Activated CD4-positive, alpha-beta T cell treated with anti-CD3 and anti-CD28 coated beads, Interleukin-2, amount 50 U/mL, for 4 hours (primary cell): ENCODE measurements at places on chromosomes 7 and 10.

DNA sequence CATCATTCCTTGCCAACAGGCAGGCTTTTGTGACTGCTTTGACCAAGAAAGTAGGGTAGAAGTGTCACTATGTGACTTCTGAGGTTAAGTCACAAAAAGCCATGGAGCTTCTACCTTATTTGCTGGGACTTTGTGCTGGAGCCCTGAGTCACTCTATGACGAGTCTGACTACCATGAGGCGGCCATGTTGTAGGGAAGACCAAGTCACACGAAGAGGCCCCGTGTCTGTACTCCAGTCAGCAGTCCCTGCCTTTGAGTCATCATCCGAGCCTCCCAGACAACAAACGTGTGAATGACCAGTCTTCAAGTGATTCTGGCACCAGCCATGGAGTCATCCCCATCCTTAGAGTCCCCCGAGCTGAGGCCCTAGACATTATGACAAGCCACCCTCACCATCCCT lies 3.5 kb upstream of the MYL10 start:
- no peak for DNase-seq

DNA sequence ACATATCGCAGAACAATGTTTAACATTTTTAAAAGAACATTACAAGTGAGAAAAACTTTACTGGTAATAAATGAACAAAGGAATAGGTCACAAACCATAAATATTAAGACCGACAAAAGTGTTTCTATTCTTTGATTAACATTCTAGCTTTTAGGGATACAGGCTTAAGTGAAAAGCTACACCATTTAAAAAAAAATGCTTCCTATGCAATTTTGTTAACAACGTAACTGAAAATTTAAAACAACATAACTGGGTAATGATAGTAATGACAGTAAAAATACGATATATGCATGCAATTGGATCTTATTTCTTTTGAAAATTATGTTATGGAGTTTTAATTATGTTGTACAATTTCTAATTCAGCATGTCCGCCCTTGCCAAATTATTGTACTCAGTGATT lies 49.7 kb upstream of the THSD7A start:
- DNase-seq = no peak

- no peak for DNase-seq
Observed at GRCh38 chr10:54880996-54881395, 80.0 kb upstream of the PCDH15 start.

DNA sequence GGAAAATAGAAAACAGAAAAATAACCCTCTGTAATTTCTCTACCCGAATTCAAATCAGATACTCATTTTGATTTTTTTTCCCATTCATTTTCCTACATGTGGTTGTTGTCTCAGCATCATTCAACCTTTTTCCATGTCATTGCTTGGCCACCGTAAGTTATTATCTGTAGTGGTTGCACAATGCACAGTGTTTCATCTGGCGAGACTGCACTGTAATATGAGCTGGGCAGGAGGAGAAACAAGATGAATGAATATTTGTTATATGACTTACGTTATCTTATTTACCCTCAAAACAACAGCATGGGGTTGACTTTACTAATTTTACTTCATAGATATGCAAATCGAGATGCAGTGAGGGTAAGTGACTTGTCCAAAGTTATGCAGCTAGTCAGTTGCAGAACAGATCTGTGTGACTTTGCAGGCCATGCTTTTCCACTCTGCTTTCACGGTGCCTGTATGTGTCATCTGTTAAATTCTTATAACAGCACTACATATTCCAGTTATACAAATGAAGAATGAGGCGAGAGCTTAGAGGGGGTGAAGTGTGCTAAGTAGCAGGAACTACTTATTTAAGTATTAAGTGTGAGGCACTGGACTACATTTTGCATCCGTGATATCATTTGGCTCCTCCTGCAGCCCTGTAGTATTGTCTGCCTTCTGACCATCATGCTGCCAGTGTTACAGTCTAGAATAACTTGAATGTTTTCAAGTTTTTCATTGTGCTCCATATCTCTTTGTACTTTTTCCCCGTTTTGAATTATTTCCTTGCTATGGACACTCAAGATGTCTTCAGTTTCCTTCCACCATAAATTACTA lies 56.7 kb downstream of the ZMYND11 start:
- DNase-seq = no peak

GRCh38 chr7:8278183-8278582 lies 16.2 kb upstream of the ICA1 start:
- no peak for DNase-seq

DNA sequence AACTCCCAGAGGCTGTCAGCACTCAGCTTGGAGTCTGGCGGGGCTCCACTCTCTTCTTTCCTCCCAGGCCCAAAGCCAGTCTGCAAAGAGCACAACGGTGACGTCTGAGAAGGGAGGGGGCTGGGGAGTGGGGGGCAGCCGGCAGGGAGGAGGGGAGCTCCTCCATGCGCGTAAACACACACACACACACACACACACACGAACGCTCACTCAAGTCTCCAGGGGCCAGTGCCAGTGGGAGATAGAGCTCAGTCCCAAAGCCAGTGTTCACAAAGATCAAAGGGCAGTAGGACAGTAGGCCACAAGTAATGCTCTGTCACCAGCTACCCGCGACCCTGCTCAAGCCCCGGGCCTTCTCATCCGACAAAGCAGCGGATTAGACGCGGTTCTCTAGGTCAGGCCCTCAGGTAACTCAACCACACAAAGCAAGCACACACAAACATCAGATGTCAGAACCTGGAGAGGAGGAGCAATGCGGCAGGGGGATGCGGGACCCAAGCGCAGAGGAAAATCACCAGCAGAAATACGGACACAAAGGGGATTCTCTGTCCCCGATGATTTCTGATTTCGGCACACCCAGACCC lies 19.9 kb downstream of the TCAF1 start:
- DNase-seq = no peak

DNA sequence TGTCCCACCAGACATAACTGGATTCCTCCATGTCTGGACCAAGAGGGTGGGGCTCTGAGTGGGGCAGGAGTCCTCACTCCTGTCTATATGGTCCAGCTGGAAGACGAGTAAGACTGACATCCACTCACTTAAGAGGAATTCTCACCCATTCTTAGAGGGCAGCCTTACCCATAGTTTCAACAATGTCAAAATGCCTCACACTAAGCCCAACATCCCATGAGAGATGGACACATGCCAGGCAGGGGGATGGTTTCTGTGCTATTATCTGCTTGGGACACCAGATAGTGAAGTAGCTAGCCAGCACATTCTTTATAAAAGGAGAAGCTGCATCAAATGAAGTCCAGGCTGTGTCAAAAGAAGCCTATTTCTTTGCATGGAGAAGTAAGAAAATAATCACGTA lies 4.7 kb upstream of the LANCL2 start:
- no peak for DNase-seq

DNA sequence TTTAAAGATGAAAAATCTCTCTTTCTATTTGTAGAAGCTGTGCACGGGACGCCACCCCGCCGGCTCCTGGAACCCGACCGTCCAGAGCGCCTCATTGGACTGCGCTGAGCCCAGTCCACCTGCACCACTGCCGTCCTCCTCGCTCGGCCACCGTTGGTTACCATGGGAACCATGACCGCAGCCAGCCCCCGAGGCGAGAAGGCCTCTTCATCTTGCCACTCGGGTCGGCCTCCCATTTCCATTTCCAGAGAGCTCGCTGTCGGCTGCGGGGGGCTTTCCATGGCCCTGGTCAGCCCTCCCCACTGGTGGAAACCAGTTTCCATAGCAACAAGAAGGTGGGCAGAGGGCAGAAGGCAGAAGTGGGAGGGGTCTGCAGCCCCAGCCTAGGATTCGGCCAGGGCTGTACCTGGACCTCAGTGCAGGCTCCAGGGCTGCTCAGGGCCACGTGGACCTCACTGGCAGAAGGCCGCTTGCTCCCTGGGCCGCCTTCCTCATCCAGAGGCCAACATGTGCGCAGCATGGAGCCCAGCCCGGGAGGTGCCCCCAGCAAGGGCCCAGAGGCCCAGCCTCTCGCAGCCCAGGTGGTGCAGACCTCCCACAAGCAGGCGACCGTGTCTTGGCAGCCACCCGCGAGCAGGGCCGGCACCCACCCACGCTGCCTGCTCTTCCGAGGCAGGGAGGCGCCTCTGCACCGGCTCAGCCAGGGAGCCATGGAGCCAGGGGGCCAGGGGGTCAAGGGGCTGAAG lies 283.5 kb upstream of the PPP2R2D start:
- no peak for DNase-seq
